ENCODE measurements at places on chromosomes 1 and 21.

DNA sequence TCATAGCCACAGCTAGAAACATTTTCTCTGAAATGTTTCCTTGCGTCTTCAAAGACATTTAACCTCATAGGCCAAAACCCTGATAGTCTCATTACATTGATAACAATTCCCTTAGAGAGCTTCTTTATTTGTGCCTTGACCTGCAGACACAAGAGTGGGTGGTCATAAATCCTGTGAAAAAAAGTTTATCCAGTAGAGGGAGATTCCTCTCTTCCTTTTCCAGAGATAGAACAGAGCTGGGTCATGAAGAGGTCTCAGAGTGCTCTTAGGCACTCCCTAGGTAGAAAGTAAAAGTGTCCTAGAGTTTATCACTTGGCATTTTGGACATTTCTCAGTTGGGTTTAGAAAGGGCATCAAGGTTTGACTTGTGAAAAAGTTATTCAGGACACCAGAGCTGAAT lies 426.1 kb downstream of the NUF2 start:
- DNase-seq: no peak

DNA sequence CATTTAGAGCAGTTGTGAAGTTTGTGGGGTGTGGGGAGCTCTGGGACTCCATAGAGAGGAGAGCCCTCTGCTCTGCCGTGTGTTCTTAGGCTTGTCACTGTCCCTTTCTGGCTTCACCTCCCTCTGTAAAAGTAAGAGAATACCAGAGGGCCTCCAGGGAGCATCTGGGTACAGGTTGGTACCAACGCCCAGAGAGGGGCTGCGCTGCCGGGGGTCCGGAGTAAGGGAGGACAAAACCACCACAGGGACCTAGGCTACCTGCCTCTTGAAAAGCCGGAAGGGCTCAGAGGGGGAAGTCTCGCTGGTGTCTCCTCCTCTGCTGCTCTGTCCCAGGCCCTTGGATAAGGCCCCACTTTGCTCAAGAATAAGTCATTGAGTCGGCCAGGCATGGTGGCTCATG lies 3.1 kb upstream of the TINAGL1 start:
- no peak for DNase-seq

DNA sequence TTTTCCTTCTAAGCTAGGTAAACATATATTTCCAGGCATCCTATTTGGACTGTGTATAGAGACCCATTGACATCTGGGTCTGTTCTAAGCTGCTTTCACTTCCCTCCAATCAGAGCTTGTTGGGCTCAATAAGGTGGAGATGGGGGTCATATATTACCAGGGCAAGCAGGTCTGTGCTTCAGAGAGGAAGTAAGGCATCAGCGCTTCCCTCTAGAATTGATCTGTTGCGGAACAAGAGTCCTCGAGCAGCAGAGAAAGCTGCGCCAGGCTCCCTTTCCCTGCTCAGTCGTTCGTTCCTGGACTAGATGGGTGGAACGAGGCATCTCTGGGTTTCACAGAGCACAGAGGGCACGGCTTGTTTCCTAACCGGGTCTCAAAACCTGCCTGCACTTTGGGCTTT lies 63.5 kb downstream of the DISC1 start:
- no peak for DNase-seq

DNA sequence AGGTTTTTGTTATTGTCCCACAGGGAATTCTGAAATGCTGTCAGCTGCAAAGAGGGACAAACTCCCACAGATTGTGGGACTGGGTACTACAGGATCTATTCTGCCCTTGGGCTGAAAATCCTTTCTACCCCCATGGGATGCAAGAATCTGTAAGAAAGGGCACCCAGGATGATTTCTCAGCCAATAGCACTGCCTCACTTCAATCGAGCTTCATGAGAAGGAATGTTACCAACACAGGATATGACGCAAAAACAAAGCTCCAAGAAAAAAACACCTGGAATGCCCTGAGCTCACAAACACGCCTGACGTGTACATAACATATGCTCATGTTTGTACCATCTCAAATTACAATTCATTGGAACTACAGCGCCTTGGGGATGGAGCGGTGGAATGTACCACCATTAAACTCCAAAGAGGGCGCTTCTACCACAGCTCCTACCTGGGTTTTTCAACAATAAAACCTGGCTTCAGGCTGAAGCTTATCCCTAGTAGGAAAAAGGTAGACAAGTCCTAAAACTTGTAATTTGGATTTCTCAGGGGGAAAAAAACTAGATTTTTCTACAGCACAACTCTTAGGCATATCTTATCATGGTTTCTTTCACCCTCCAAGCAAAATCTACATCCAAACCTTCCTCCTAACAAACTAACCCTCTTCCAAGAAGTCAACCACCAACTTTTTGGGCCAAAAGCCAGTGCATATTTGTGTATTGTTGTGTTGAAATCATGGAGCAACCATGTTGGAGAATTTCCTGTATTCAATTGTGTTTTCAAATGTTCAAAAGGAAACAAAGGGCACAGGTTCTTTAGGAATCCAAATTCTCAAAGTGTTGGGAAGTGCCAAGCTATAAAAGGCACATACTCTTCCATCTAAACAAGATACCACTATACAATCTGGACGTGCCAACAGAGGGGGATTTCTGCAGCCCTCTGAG lies 78.9 kb downstream of the TGFBR3 start:
- DNase-seq: no peak

DNA sequence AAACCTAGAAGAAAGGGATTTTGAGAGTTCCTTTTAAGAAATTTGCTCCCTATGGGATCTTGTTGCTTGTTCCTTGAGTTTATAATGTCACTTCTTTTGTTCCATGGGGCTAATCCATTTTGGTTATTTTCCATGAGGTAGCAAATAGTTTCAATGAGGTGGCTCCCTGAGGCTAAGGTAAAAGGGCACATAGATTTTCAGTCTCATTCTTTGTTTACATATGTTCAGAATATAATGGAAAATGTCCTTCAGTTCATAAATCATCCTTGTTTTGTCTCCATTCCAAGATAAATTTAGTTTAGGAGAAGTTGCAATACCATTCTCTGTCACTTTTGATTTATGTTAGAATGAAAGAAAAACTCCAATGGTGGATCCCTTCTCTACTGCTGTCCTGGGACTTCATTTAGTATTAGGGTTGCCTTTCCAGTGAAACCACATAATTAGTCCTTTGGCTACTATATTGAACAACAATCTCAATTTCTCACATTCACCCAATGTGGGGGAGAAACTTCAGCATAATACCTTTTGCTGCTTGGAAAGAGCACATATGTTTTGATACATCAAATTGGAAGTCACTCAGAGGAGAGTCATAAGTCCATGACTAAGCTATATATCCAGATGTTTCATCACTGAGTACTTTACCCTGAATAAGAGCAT lies 80.9 kb upstream of the ADAMTS5 start:
- no peak for DNase-seq

DNA sequence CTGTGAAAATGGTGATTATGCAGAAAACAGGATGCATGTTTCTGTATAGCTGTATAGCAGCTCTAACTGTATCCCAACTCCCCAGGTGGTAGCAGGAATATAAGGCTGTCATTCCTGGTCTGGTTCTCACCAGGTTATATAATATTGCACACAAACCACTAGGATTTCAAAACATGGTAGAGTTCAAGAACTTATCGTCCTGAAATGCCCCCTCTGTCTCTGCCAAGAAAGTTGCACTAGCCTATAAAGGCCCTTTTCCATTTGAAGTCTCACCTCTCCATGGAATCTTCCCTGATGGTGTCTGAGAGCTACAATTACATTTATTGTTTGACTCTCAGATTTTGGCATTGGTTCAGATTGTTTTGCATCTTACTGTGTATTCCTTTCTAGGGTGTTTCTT lies 184.9 kb upstream of the FAM78B start:
- no peak for DNase-seq

- DNase-seq: no peak
Observed at GRCh38 chr1:167499664-167500101, 18.6 kb downstream of the CD247 start.

DNA sequence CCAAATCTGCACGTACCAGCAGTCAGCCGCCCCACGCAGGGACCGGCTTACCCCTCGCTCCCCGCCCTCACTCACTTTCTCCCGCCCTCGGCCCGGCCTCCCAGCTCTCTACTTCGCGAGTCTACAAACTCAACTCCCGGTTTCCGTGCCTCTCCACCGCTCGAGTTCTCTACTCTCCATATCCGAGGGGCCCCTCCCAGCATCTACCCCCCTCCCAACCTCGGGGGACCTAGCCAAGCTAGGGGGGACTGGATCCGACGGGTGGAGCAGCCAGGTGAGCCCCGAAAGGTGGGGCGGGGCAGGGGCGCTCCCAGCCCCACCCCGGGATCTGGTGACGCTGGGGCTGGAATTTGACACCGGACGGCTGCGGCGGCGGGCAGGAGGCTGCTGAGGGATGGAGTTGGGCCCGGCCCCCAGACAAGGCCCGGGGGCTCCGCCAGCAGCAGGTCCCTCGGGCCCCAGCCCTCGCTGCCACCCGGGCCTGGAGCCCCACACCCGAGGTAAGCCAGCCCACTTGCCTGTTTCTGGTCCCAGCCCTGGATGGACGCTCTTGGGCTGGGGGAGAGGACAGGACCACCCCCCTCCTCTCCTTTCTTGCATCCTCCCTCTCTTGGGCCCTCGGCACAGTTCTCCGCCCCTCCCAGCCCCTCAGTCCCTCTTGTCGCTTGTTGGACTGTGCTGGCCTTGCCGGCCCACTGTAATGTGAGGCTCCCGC lies at the start of gene ARTN:
Gene ARTN (plus strand): TSS at position 416 of the 715 bp plus-strand sequence. CDS start 1,856 bp downstream, outside the sequence.
- DNase-seq: no peak

- DNase-seq: peak; percentile 43
Observed at GRCh38 chr1:102434421-102434820, 437.7 kb upstream of the OLFM3 start.

- no peak for DNase-seq
Observed at GRCh38 chr1:53766831-53767405, 28.0 kb upstream of the GLIS1 start.

- no peak for DNase-seq
Observed at GRCh38 chr1:88284666-88285366, 399.3 kb upstream of the PKN2 start.

GRCh38 chr1:47803815-47804501 lies 193.2 kb downstream of the TRABD2B start:
- no peak for DNase-seq

GRCh38 chr1:176522310-176522845 lies 59.4 kb downstream of the PAPPA2 start:
- DNase-seq: no peak

DNA sequence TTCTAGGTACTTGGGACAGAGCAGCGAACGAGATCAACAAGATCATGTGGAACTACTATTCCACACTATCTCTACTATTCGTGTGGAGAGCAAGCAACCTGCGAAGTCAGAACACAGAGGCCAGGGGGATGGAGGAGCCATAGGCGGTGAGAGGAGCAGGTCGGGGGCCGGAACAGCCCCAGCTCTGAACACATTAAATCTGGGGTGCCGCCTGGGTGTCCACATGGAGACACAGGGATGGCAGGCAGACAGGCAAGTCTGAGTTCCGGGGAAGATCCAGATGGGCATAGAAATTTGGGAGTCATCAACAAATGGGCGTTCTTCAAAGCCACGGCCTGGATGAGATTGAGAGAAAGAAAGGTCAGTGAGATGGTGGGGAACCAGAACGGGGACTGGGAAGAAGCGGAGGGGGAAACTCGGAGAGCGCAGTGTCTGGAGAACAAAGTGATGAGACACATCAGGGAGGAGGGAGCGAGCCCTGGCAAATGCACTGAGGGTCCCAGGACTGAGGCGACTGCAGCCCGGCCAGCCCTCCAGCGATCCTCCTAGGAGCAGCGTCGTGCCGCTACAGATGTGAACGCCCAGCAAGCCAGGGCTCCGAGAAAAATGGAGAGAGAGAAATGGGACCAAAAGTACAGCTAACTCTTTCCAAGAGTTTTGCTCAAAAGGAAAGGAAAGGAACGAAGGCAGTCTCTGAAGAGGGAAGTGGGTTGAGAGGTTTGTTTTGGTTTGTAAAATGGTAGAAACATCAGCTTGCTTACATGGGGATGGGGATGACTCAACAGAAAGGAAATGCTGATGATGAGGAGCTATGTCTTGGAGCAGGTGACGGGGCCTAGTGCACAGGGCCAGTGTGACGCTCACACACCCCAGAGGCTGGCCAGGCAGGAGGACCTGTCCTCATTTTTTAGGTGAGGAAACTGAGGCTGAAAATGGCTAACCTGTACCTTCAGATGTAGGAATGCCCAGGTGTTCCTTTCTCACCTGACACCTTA lies 84.5 kb downstream of the GLIS1 start:
- no peak for DNase-seq

DNA sequence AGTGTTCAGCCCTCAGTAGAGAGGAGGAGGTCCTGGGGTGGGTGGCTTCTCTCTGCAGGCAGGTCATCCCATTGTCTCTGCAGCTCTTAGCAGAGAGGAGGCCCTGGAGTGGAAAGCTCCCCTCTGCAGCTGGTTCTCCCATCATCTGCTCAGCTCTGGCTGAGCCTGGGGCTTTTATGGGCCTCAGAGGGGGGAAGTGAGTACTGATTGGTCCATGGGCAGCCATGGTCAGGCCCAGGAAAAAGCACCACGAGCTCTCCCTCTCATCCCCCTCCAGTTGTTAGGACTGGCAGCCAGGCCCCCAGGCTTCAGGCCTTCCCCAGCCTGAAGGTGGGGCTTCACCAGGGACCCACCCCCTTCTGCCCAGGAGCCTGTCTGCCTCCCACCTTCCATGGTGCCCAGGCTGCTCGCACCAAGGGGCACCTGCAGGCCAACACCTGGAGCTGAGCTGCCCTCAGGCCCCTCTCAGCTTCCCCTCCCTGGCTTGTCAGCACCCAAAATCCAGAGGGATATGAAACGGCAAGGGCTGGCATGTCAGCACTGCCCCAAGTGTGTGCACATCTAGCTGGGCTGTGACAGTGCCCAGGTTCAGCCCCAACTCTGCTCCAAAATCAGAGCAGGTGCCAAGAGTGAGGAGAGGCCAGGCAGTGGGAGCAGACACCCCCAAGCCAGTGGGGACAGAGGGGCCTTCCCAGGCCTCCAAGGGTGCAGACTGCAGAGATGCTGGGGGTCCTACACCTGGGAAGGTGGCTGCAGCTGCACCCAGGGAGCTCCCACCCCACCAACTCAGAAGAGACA lies 449.0 kb downstream of the MATN1 start:
- DNase-seq: no peak

DNA sequence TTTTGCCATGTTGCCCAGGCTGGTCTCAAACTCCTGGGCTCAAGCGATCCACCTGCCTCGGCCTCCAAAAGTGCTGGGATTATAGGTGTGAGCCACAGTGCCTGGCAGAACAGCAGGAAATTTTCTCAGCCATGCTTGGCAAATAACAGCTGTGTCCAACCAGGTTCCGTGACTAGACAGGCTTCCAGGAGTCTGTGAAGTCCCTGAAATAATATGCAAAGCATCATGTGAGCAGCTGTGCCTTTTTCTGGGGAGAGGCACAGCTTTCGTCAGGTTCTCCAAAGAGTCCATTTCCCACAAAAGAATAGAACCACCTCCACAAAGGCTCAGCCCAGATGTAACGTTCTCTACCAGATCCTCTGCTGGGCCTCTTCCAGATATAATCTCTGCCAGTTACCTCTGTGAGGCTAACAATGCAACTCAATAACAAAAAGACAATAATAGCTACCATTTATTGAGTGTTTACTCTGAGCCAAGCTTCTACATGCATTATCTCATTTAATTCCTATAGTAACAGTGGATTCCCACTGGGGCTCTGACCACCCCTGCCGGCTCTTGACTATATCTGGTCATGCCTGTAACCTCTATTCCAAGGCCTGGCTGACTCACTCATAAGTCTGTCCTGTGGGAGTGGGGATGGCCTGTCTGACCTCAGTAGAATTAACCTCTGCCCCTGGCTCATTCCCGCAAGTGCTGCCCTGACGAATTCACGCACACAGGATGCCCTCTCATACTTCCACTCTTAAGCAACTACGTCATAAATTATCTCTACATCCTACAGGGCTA lies 4.0 kb upstream of the NKAIN1 start:
- DNase-seq: no peak
